HEK293T (cell line): ENCODE measurements at places on chromosomes 1 and 21.
A peak's percentile ranks its signal among the peaks of the same experiment; 100 is the strongest.

GRCh38 chr1:67264899-67265298 lies 42.8 kb upstream of the IL12RB2 start:
- no peak for DNase-seq

DNA sequence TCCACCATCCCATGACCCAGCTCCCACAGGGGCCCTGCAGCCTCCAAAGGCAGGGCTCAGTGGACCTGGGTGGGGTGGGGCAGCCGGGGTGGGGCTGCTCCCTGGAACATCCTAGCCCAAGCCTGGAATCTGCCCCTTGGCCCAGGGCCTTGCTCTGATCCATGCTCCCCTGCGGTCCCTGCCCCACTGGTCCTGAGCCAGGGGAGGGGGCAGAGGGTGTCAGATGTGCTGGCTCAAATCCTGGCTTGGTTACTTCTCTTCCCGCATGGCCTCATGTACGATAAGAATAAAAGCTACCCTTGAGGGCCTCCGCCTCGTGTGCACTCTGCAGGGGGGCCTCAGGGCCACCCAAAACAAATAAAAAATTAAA lies 819 bp downstream of the SLC25A34 start:
- no peak for DNase-seq

DNA sequence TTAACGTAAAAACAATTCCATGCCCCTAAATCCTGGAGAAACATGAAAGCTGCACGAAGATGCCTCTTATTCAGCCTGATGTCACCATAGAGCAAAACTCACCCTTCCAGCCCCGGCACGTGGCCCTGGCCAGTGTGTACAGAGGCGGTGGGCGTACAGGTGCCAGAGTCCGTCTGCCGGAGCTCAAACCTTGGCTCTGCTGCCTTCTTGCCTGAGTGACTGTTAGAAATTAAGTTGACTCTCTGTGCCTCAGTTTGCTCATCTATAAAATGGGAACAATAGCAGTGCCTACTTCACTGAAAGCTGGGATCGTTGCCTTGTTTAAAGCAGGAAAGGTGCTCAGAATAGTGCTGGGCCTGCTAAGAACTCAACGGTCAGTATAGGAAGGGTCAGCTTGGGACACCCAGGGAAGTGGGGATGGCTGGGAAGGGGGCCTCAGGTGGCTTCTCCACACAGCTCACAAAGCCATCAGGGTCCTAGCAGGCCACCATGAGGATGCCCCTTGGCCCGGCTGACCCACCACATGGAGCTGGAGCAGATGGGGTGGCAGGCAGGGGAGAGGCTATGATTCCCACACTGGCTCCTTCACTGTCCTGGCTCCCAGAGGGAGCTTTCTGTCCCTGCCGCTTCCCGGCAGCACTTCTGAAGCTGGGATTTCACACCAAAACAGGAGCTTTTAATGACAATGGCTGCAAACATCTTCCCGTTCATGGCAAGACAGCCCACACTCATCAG lies 237.2 kb downstream of the NPHP4 start:
- no peak for DNase-seq

- DNase-seq = no peak
These were observed 27.6 kb downstream of the NIPAL3 start for GRCh38 chr1:24443241-24443656.

- DNase-seq = no peak
These were observed 14.4 kb downstream of the ABCG1 start for GRCh38 chr21:42233067-42233961.

GRCh38 chr1:93129507-93130099 lies 50.5 kb downstream of the MTF2 start:
- no peak for DNase-seq

- DNase-seq = no peak
These were observed 6.4 kb downstream of the CRABP2 start for GRCh38 chr1:156698995-156699394.

GRCh38 chr1:54567961-54568360 lies 19.9 kb downstream of the ACOT11 start:
- DNase-seq = no peak

DNA sequence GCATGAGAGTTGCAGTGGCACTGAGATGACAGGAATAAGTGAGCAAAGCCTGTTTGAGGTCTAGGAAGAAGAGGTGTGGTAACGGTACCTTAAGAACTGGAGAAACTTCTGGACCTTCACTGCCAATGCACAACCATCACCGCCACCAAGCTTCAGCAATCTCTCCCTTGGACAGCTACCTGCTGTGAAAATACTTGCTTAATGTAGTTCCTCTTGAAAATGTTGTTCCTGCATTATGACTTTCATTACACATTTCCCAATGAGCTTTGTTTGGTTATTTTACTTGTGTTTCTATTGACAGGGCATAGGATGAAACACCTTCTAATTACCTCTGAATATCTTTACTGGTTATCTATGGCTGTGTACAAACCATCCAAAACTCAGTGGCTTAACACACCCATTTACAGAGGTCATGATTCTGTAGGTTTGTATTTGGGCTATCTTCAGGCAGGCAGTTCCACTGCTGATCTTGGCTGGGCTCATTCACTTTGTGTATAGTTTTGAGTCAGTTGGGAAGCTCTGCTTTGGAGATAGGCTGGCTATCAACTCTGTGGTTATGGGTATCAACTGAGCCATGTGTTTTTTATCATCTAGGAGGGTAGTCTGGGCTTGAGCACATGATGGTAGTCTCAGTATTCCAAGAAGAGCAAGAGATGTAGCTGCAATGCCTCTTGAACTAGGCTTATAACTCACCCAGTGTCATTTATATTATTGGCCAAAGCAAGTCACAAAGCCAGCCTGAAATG lies 149.4 kb downstream of the ELAVL4 start:
- no peak for DNase-seq

GRCh38 chr1:56820755-56821461 lies 1.7 kb upstream of the FYB2 start:
- peak; percentile 95 for DNase-seq

- DNase-seq = no peak
These were observed 5.8 kb upstream of the C1orf159 start for GRCh38 chr1:1121611-1122077.

DNA sequence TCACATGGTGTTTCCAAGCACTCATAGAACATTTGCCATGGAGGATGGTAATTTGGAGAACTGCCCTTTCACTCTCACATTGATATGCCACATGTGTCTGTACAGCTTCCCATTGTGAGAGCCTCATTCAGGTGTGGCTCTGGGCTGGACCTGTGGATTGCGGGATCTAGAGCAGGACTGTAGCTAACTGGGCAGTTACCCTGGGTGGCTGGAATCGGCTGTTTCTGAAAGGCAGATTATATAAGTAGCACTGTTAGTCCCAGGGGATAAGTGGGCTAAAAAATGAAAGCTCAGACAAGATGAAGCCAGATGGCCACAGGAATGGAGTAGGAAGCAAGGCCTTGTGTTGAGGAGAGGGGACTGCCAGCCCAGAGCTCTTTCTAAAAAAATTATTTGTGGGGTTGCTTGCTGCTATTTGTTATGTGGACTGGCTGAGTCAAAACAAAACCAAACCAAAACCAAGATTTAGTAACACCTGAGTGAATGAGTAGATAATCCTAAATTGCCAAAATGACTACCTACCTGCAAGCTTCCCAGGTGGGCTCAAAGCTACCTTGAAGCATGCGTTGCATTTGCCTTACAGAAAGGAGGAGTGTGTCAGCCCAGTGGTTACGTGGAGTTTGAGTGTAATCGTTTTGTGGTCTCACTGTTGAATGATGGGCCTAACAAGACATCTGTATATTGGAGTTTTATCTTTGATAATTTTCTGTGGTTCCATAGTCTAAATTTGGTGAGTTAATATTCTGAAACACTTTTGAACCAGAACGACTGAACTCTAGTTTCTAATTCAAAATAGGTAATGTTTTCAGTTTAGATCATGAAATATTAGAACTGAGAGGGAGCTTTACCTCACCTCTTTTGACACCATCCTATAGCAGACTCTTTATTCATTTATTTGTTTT lies 58.0 kb downstream of the SDCCAG8 start:
- no peak for DNase-seq

DNA sequence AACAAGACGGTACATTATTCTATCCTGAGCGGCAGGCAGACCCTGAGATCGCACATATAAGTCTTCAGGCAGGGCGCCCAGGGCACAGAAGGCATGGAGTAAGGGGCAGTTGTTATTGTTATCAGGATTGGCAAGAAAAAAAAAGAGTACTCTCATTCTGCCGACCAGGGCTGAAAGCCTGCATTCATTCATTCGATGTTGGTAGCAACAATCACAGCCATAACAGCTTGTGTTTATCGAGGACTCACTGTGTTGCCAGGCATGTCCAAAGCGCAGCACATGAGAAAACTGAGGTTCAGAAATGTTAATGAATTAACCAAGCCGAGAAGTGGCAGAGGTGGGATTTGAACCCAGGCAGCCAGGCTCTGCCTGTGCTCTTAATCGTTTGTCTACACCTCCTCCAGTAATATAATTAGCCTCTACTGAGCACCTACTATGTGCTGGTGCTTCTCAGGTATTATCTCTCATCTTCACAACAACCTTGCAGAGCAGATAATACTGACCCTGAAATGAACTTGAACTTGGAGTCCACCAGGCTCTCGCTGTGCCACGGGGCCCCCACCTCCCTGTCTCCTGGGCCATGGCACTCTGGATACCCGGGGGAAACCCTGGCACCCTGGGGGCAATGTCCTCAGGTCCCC lies 56.2 kb downstream of the TAS1R2 start:
- no peak for DNase-seq

DNA sequence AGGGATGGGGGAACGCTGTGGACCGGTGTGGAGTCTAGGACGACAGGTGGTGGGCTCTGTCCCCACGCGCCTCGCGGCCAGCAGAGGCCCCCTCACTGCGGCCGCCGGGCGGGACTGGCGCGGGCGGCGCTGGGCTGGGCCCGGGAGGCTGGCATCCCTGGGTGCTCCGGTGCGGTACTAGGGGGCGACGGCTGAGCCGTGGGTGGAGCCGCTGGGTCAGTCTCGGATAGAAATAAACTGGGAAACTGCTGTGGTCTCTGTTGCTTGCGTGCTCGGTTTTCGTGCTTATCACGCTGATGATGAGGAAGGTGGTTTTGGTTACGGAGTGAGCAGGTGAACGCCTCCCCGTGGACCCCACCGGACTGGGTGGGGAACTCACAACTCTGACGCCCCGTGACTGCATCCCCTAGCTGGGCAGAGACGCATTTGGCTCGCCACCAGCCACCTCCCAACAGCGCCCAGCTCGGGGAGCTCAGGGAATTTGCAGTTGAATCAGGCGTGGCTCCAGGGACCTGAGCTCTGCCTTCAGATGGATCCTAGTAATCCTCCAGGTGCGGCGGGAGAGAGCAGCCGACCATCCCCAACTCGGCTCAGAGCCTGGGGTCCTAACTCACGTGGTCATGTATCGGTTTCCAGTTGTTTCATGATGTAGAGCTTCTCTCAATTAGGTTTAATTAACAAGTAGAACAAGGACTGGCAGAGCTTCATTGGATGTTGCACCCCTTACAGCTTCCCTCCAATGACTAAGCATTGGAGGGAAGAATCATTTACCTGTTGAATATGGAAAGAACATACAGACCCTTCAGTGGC lies 32.1 kb downstream of the HSD17B7 start:
- peak; percentile 48 for DNase-seq

DNA sequence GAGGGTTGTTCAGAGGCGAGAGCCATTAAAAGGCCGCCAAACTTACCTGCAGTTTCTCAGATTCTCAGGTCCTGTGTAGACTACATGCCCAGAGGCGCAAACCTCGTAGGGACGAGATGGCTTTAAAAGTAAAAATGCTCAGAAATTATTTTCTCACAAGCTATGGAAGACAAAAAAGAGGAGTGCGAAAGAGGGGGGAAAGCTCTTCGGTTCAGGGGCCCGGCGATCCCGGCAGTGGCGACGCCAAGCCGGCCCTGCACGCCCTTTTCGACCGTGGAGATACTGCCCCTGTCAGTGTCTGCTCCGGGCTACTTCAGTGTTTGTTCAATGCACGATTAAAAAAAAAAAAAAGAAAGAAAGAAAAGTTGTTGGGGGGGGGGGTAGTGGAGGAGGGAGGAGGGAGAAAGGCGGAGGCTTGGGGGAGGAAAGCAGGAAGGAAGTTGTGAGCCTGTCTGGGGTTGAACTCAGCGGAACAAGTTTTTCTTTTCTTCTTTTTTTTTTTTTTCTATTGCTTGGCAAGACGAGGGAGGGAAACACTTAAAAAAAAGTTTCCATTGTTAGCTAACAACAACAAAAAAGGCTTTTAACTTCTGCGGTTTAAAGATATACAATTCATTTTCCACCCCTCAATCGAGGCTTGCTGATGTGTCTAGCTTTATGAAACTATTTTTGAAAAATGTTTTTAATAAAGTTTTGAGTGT lies at the start of gene ITPKB:
Gene ITPKB (minus strand): TSS at position 288 of the 701 bp plus-strand sequence. CDS start 1,824 bp downstream, outside the sequence.
- DNase-seq = peak; percentile 59

DNA sequence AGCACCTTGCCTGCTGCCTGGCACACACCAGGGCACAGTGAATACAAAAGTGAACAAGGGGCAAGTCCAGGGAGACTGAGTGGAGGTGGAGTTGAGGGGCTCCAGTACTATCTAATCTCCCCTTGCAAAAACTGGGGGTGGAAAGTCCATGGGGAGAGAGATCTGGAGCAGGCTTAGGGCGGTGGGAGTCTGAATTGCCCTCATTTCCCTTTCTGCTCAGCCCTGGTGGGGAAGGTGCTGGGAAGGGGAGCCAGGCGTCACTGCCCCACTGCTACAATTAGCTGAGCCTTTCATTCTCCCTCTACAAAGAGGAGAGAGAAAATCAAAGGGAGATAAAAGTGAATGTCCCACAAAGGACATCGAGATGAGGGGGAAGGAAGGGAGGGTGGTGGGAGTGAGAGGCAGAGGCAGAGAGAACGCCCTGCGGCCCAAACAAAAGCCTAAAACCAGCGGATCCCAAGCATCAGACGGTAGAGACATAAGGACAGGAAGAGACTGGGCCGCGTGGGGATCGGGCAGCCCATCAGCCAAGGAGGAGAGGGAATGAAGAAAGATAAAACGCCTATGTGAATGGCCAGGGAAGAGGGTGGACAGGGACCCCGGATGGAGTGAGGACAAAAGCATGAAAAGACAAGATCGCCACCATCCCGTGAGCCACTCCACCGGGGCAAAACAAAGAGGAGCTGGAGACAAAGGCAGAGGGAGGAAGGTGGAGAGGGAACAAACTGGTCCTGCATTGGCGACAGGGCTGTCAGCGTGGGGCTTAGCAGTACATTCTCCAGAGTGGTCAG lies 46.8 kb upstream of the SOX13 start:
- DNase-seq = no peak

DNA sequence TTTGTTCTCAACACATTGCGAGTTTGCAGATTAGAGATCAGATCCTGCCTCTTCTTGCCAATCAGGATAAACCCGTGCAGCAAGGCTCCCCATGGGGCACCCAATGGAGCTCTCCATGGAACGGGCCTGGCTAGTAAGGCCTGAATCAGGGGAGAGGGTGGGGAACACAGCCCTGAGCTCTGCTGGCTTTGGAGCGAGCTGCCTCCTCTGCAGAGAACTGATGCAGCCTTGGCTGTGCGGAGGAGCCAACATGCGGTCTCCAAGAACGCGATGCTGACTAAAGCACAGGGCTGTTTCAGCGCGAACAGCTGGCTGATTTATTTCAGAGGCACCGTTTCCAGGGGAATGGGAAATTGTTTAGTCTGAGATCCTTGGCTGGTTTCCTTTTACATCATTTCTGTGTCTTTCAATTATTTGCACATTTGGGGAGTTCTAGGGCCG lies 139.7 kb downstream of the TSEN15 start:
- no peak for DNase-seq
